ENCODE measurements at places on chromosomes 12 and 14. TPM values are rescaled to one million over a fixed set of nuclear protein-coding genes. Genes with fewer than 3 reads are reported as not detected.

- peak; percentile 21 for ATAC-seq
These were observed 1.2 kb downstream of the SOCS2 start for GRCh38 chr12:93573552-93574223.

DIO2 gene
- 1.5 TPM for total RNA-seq

DNA sequence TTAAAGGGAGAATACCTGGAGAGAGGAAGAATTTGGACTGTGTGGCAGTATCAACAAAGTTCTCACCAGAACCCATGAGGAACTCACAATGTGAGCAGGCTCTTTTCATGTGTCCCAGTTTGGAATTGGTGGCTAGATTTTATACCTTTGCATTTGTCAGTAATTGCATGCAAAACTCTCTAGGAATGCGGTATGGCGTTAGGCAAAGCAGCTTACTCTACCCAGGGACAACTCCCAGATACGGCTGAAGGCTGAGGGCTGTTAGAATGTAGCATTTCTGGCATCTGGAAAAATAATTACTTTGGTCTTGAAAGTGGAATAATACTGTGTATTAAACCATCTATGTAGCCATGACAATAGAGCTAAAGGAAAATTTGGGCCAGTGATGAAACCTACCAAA lies 635.5 kb downstream of the SLC16A7 start:
- ATAC-seq = no peak

PLEK2 gene
- 1.5 TPM for total RNA-seq

POTEM gene
- not detected for total RNA-seq

RNF212B gene
- total RNA-seq = not detected

DNA sequence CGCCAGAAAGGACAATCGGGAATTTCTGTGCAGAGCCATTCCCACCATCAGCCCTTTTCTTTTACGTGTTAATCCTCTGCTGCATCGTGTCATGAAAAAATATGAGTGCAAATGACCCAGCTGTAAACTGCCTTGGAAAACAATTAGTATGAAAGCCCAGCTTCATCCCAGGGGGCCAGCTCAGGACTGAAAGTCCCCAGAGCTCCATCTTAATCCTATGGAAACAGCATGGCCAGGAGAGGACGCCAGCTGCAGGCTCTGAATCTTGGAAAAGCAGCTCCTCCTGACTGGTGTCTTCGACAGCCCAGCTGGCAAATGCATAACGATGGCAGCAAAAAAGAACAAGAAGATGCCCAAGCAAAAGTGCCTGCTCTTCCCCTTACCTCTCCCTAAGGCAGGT lies 191.5 kb downstream of the NTF3 start:
- no peak for ATAC-seq

B4GALNT3 gene
- total RNA-seq = 3.5 TPM

- no peak for ATAC-seq
These were observed 154.4 kb downstream of the CALM1 start for GRCh38 chr14:90551070-90551704.

GRCh38 chr12:39047539-39048262 lies 142.3 kb upstream of the CPNE8 start:
- ATAC-seq = no peak

KCNC2 gene
- not detected for total RNA-seq
